ENCODE measurements at places on chromosomes 13 and 19.

GRCh38 chr13:21149568-21149967, 26.8 kb downstream of the SKA3 start:
- DNase-seq, result no peak

DNA sequence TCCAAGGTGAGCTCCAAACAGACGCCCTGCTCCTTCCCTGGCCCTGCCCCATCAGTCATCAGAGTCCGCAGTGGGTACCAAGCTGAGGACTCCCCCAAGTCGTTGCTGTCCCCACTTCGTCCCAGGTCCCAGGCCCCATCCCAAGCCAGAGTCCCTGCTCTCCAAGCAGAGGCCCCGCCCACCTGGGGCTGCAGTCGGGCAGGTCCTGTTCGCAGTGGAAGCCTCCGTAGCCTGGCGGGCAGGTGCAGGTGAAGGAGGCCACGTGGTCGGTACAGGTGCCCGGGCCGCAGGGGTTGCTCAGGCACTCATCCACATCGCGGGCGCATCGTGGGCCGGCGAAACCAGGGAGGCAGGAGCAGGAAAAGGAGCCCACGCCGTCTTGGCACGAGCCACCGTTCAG, 19.4 kb downstream of the NOTCH3 start:
- DNase-seq, result no peak

DNA sequence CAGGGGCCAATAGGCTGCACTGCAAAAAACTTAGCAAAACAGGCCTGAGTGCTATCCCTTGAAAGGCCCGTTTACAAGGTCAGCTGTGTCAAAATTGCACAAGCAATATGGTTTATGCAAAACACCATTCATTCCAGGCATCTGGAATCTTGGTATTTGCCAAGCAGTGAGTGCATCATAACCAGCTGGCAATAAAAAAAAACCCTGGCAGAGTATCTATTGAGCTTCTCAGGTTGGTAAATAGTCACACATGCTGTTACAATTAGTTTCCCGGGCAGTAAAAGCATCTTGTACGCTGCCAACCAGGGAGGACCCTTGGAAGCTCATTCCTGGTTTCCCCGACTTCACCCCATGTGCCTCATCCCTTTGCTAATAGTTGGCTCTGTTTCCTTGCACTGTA, 21.3 kb downstream of the ZNF77 start:
- no peak for DNase-seq

DNA sequence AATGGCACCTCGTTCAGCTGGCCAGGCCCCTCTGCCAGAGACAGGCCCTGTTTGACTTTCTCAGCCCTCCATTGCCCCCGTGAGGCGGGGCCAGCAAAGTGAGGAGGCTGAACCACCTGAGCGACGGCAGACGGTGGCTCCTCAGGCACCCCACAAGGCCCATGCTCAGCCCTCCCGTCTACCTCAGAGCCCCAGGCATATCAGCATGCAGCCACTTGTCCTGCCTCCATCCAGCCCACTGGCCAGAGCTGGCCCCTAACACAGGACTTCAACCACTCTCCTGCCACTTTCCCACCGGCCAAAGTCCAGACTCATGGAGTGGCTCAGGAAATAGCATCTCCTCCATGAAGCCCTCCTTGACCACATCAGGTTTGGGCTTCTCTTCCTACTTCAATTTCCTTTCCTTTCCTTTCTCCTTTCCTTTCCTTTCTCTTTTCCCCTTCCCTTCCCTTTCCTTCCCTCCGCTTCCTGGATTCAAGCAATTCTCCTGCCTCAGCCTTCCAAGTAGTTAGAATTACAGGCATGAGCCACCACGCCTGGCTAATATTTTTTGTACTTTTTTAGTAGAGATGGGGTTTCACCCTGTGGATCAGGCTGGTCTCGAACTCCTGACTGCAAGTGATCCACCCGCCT, 9.3 kb downstream of the SLC7A10 start:
- no peak for DNase-seq

GRCh38 chr19:50501186-50501567, 9.8 kb downstream of the JOSD2 start:
- DNase-seq, result no peak

DNA sequence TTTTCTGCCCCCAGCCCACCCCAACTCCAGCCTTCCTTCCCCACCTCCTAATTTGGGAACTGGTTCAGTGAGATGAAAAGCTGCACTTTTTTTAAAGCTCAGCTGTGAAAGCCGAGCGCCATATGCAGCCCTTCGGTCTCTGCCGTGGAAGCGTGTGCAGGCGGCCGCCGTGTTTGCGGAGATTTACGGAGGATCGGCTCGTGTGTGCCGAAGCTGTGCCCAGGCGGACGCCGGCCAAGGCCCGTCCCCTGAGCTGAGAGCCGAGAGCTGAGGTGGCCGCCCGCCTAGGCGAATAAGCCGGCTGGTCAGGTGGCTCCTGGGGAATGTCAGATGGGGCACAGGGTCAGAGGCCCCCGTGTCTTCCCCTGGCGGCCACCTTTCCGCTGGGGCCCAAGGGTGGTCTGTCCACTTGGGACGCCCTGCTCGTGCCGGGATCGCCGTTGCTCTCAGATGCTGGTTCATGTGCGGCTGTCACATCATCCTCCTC, 78.7 kb downstream of the ZNF536 start:
- DNase-seq, result peak; percentile 24

GRCh38 chr13:28412981-28413380, 81.9 kb downstream of the FLT1 start:
- no peak for DNase-seq

- DNase-seq, result no peak
Measured at GRCh38 chr13:25276748-25277147, 10.5 kb downstream of the MTMR6 start.

GRCh38 chr13:32581177-32581786, 5.0 kb upstream of the PDS5B start:
- no peak for DNase-seq

GRCh38 chr13:25920277-25920676, 131.5 kb downstream of the SHISA2 start:
- DNase-seq, result no peak

DNA sequence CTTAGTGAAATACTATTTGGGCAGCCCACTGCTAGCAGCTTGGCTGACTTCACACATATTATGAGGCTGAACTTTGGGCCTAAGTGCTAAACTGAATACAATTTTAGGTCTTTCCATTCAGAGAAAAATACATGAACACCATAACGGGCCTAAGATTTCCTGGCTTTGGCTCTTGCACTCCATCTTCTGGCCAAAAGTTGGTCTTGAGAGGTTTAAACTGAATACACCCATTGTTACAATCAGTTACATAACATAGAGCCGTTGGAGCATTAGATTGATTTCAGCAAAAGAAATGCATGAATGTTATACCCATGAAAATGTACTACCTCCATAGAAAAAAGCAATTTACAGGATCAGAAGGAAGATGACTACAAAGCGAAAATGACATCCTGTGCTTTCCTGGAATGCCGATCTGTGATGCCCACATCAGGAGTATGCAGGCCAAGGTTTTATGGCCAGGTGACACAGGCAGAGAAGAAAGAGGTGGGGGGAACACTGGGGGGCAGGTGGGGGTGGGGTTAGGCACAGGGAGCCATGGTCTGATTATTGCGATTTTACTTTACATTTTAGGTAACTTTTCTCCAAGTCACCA, 11.1 kb upstream of the SHISA2 start:
- peak; percentile 85 for DNase-seq

- no peak for DNase-seq
Measured at GRCh38 chr13:46134961-46135522, 30.2 kb upstream of the CPB2 start.

- no peak for DNase-seq
Measured at GRCh38 chr13:44710576-44710975, 134.4 kb upstream of the TSC22D1 start.

DNA sequence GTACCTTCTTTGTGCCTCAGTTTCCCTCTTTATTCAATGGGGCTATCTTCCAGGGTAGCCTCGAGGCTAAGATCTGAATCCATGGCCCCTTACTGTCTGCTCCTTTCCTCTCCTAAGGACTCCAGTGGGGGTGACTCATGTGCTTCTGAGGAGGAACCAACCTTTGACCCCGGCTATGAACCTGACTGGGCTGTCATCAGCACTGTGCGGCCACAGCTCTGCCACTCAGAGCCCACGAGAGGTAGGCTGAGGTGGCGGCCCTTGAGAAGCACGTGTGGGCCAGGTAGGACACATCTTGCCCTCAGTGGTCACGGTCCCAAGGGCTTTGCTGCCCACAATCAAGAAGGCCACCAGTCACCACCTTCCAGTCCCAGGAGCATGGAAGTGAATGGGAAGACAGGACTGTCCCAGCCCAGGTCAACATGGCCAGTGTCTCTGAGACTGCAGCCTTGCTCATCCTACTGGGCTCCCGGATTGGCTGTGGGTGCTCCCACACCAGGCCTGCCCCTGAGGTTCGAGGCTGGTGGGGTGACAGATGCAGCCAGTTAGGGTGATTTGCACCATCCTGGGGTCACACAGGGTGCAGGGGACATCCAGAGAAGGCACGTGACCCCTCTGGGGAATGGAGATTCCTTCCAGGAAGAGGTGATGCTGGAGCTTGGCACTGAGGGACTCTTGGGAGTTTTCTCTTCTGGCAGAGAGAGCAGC, 2.8 kb downstream of the TBC1D17 start:
- DNase-seq, result no peak

- no peak for DNase-seq
Measured at GRCh38 chr19:1587872-1588271, 4.8 kb downstream of the MBD3 start.

- no peak for DNase-seq
Measured at GRCh38 chr13:45422731-45423292, 4.6 kb upstream of the SLC25A30 start.

GRCh38 chr13:98449273-98449672, 127.6 kb downstream of the STK24 start:
- DNase-seq, result no peak

DNA sequence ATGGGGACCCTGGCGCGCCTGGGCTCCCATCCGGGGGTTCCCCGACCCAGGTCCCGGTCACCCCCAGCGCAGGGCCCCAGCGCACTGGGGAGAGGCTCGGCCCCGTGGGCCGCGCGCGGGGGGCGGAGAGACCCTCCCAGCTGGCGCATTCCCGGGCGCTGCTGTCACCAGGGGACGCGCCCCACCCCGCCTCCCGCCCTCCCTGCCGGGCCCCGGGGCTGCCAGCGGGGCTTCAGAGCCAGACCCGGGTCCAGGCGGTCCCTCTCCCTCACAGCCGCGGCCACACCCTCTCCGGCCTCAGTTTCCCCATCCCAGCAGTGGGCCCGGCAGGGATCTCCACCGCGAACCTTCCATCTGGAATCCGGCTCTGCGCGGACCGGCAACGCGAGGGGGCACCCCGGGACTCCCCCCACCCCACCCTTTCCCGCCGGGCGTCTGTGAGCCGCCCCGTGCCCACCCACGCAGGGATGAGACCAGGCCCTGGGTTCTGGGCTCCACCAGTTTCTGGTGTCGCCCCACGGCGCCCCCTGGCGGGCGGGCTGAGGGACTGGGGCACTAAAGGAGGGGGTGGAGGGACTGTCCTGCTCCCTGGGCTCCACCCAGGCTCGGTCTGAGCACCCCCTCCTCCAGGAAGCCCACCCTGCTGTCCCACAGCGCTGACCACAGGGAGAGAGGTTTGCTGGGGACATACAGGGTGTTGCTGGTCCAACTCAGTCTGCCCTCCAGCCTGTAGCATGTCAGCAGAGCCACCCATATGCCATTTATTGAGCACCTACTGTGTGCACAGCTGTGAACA, 878 bp upstream of the ADAMTSL5 start:
- no peak for DNase-seq

DNA sequence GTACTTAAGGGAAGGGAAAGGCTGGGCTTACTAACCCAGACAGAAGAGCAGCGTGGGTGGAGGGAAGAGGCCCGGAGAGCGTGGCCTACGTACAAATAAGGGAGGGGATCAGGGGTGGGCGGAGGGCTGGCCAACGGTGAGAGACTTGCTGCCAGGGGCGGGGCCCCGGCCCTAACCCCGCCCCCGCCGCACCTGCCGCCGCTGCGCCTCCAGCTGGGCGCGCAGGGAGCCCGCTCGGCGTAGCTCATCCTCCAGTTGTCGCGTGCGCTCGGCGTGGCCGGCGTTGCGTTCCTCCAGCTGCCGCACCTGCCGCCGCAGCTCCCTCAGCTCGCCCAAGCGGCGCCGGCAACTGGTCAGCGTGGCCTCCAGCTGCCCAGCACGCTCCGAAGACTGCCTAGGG, 5.7 kb downstream of the HOOK2 start:
- no peak for DNase-seq

DNA sequence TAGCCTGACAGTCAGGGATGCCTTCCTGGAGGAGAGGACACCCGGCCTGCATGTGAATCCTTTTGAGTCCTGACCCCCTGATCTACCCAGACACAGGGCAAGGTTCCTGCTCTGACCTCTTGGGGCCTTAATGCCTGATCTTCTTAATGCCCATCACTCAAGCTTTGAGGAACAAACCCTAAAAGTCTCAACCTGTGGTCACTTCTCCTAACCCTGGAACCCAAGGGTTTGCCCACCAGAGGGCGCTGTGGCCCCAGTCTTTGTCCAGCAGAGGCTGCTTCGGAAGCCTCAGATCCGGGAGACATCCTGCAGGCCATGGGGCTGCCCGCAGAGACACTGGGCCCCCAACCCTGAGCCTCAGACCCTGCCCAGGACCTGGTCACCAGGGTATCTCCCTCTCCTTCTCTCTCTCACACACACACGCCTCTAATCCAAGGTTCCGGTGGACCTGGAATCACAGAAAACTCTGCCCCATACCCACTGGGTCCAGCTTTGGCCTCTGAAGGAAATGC, 9.8 kb upstream of the DPF1 start:
- peak; percentile 87 for DNase-seq

DNA sequence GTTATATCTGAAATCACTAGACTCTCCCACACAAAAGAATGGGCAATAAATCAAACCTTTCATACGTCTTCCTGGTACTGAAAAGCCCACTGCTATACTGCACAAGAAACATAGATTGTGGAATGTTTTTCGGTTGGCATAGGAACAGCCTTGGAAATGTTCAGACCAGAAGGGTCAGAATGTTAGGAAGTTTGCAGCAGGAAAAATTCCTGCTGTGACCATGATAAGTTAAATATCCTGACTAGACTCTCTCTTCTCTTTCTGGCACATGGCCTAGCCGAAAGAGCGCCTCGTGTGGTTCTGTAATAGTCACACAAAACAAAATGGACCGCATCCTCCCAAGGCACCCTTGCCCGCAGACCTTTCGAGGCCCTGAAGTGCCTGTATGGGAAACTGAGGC, 427.2 kb downstream of the COG6 start:
- no peak for DNase-seq

DNA sequence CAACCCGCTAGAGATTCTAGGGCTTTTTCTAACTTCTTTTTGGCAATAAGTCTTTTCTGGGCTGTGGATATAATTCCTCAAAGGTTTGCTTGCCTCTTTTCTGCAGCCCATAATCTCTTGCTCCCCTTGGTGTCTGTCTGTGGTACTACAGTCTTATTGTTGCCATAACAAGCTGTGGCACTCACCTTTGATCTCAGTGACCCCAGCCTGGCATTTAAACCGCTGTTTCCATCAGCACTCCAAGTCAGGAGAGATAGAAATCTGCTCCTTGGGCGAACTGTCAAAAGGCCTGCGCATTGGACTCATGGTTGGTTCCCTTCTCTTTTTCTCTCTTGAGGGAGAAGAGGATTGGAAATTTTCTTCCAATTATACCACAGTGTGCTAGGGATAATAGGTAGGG, 14.5 kb upstream of the MPHOSPH8 start:
- DNase-seq, result no peak

GRCh38 chr13:79508224-79508961, 27.4 kb downstream of the NDFIP2 start:
- DNase-seq, result no peak

Measured in posterior cingulate gyrus (tissue), 11 donors.